ENCODE measurements at places on chromosomes 2 and 18.

- DNase-seq = no peak
These were observed 13.1 kb downstream of the ARMC9 start for GRCh38 chr2:231211486-231211885.

DNA sequence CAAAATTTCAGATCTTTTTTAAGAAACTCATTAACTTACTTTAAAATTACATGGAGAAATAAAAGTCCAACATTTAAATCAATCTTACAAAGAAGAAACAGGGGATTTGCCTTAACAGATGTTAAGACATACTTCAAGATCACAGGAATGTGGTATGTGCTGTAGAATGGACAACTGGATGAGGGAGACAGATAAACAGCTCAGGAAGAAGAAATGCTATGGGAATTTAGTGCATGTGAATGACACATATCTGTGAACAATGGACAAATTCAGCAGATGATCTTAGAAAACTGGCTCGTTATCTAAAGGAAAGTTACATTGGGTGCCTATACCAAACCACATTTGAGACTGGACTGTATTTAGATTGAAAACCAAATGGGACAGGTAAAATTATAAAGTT lies 246.8 kb upstream of the AGAP1 start:
- no peak for DNase-seq

- DNase-seq = no peak
These were observed 4.7 kb upstream of the PPP4R1 start for GRCh38 chr18:9619056-9619455.

DNA sequence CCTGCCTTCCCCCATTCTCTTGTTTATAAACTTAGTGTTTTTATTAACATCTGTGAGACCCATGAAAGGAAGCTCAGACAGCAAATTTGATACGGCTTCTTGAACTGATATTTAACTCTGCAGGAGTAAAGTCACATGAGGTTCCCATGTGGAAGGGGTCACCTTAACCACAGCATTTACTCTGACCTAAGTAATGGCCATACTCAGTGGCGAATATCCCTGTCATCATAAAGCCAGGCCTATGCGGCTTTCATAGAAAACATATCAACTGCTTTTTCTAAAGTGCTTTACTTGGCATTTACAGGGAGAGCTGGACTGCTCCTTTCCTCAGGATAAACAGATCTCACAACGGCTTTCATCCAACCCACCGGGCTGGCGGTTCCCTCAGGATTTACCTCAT lies 9.0 kb downstream of the REG1A start:
- no peak for DNase-seq

DNA sequence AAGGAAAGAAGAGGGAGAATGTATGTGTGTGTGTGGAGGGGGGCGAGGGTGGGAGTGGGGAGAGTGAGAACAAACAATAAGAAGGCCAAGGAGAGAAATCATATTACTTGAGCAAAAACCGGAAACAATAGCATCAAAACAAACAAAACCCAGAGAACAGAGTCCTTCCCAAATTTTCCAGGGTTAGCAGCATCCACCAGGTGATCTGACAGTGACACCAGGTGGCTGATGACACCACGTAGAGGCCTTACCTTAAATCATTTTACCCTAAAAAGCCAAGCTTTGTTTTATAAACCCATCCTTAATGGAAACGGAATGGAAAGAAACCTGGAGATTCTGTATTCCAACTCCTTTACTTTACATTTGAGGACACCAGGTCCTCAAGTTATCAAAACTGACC lies 42.9 kb downstream of the CDCA7 start:
- peak; percentile 30 for DNase-seq

DNA sequence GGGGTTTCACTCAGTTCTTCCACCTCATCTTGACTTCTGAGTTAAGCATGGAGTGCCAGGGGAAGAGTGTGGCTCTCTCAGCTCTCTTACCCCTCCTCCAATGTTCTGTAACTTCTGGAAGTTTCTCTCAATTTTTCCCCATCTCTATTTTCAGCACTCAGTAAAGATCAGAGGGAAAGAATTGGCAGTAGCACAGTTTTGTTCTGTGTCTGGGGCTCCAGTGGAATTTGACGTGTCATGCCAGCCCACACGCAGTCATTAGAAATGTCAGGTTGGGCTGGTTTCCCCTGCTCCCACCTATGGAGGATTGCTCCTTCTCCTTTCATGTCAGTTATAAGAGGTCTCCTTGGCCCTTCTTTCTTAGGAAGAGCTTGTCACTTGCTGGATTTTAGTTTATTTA lies 104.6 kb upstream of the COL3A1 start:
- no peak for DNase-seq

GRCh38 chr2:236928380-236929037 lies 157.2 kb upstream of the COPS8 start:
- DNase-seq = no peak

DNA sequence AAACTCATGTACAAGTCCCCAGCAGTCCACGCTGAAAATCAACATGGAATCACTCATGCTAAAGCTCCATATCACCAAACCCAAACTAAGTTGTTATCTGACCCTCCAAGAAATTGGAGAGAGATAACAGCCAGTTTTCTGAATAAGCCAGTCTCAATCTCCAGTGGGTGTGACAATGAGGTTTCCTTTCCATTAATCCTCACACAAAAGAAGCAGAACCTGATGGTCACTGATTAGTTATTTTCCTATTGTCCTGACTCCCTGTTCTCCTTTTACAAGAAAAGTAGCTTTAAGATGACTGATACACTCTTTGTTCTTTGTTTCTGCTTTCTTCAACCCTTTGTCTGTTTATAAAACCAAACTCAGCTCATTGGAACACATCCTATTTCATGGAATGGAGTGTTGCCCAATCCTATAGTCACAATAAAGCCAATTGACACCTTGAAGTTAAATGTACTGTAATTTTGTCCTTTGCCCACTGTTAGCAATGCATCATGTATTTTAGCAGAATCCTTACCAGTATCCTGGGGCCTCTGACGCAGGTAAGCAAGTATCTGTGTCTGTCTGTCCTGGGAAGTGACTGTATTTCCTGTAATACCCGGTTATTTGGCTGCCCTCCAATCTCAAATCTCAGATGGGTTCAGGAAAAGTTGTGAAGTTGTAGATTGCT lies 30.6 kb upstream of the SH3RF3 start:
- DNase-seq = no peak

- DNase-seq = no peak
These were observed 442.2 kb upstream of the CWC22 start for GRCh38 chr2:180449171-180449915.

DNA sequence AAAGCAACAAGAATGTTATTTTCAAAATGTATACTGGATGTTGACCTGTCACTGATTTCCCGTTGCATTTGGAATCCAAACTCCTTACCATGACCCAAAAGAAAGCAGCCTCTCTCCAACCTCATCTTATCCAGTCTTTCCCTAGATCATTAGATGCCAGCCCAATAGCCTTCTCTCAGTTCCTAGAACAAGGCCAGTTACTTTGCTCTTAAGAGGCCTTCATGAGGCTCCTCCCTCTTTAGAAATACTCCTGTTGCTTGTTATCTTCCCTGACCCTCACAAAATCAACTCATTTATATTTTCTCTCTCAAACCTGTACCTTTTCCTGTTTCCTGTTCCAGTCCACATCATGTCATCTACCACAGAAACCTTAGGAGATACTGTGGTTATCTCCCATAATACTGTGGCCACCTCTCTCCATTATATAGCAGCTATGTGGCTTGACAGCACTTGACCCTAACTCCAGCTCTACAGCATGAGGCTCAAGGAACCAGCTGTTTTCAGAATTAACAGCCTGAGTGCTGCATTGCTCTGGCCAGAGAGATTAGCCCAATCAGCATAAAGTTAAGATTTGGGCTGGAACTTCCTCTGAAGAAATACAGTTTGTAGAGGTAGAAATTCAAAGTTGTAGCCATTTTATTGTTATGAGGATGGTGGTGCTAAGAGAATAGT lies 22.8 kb downstream of the SRBD1 start:
- no peak for DNase-seq

- DNase-seq = no peak
These were observed 310.3 kb upstream of the CYP26B1 start for GRCh38 chr2:72457801-72458516.

DNA sequence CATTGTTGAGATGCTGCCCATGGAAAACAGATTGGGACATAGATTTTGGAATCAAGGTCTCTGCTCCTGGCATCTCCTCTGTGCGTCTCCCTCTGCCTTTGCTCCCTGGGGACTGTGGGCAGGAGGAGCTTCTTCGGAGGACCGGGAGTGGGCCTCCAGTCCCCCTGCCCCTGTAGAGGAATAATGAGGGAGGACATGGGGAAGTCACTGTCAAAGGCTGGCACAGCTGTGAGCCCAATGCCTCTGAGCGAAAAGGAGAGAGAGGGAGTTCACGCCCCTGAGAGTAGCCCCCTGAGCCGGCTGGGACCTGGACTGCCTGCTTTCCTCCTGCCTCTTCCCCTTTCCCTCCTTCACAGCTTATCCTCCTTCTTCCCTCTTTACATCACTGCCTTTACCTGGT lies 195.0 kb downstream of the LOXHD1 start:
- no peak for DNase-seq

DNA sequence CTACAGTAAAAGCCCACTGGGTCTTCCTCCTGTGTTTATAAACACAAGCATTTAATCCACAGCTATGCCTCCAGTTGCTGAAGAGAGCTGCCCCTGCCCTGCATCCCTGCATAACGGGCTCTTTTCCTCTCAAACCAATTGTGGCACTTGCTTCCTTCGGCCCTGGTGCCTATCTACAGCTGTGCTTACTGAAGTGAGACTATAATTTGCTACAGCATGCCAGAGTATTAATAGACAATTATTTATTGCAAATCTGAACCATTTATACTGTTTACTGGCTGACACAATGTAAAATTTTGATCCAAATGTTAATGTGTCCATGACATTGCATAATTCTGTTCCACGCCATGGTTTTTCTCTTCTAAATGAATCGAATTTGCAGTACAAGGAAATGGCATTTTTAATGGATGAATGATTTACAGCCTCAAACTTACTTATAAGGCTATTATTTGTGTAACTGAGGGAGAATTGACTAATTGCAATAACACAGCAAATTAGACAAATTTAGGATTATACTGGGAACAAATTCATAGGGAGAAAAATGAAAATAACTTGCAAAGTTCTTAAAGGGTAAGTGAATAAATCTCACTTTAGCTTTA lies 457.0 kb upstream of the HNRNPA3 start:
- DNase-seq = no peak

DNA sequence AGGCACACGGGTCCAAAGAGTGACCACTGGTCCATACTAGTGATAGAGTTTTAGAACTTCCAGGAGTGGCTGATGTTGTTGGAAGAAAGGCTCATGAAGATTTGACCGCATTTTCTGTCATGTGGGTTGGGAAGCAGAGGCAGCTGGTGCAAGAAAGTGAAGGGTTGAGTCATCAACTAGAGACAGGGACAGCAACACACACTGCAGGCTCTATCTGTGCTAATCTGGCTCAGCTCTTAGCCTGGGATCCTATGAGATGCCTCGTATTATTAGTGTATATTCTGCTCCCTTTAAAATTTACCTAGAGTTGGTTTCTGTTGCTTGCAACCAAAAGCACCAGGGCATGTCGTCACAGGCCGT lies 2.5 kb upstream of the SH3RF3 start:
- no peak for DNase-seq

DNA sequence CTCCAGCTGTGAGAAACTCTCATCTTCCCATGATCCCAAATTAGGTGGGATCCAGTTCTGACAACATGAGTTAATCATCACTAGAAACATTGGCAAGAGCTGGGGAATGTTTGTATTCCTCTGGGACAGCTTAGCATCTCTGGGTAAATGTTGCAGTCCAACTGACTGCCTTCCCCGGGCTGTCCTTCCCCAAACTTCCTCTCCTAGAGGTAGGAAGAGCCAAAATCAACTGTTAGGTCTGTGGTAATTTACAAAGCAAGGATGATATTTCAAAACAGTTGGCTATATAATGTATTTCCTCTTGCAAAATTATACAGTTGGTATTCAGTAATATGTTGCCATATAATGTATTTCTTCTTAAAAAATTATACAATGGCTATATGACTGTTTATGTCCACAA lies 148.5 kb downstream of the MGAT5 start:
- no peak for DNase-seq

- DNase-seq = no peak
These were observed 764.1 kb upstream of the NXPH2 start for GRCh38 chr2:139544186-139544851.

GRCh38 chr18:50117863-50118262 lies 77.1 kb downstream of the MYO5B start:
- DNase-seq = peak; percentile 81

- no peak for DNase-seq
These were observed 73.2 kb downstream of the CAPN13 start for GRCh38 chr2:30733876-30734520.

DNA sequence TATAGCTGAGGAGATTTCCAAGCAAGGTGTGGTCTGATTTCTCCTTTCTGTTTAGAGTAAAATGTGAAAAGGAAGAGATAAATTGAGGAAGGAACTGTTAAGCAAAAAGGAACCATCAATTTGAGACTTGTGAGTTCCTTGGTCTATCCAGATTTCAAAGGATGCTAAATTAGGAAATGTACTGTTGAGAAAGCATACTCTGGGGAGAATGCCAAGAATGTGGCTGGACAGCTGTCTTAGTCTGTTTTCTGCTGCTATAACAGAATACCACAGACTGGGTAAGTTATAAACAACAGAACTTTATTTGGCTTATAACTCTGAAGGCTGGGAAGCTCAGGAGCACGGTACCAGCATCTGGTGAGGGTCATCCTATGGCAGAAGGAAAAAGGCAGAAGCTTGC lies 1097.2 kb downstream of the TDRD15 start:
- DNase-seq = no peak

DNA sequence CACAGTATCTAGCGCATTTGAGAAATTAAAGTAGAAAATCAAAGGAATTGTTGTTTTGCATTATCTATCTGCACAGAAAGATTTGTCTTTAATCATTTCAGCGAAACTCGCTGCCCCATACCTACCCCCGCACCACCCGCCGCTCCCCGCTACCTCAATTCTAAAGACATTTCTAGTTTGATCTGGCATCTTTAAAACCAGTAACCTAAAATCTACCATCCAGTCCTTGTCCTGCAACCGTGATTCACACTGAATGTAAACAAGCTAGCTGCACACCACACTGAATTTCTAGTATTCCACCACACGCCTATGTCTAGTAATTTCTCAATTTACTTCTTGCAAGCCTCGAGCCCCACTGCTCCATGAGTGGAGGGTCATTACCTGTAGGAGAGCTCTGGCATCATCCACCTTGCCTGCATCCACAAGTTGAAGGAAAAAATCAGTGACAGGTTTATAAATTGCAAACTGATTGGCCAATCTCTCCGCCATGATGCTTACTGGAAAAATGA lies 60.1 kb downstream of the ABCG8 start:
- DNase-seq = peak; percentile 4

- no peak for DNase-seq
These were observed 19.4 kb downstream of the AAK1 start for GRCh38 chr2:69624131-69624530.

GRCh38 chr2:241218131-241219029 lies 29.9 kb downstream of the ANO7 start:
- no peak for DNase-seq
